Activated CD8-positive, alpha-beta memory T cell treated with anti-CD3 and anti-CD28 coated beads for 4 hours (primary cell): ENCODE measurements at places on chromosomes 7 and 10.

DNA sequence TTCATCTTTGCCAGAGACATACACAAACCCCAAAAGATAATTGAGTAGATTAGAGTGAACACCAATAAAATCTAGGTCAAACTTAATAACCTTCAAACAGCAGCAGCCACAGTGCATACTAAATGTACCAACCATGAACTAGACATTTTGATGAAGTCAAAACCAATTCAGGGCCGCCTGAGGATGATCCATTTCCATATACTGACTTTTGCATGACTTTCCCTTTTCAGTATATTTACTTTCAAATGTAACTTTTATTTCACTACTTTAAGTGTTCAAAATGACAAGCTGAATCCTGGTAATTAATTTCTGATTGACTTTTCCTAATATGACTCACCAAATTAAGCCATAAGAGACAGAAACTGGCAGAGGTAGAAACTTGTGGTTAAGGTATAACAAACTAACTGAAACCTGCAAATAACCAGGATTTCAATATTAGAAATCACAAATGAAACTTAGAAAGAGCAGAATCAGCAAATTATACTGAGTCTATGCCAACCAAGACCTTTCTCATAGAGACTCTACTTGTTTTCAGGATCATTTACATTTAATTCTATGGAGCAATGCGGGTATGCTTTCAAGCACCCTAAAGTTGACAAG is 171.9 kb upstream of the LRRN3 start:
- no peak for DNase-seq

DNA sequence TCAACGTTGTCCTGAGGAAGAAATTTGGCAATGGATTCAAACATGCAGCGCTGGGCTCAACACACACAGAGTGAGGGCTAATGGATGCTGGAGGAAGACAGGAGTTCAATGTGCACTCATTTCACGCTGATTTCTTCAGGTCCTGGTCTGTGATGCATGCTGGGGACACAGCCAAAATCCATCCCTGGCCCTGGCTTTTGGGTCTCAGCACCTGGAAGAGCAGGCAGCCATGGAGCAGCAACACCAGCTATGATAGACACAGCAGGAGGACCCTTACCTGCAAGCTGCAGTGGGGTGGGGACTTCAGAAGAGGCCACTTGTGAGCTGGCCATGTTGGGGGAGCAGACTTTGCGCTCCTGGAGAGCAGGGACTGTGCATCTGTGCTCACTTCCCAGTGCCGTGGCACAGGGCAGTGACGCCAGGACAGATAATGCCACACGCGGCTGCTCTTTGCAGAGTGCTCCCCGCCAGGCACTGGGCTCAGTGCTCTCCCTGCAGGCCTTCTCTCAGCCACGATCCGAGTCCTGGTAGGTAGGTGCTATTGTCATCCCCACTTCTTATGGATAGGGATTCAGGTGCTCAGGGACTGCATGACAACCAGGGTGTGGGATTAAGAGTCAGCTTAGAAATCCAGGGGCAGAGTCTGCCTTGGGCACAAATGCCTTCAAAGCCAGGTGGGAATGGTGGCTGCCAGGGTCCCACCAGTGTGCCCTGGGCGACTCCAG is 138.8 kb upstream of the UNC5B start:
- DNase-seq: no peak

GRCh38 chr7:17640730-17641377 is 299.4 kb downstream of the SNX13 start:
- DNase-seq: no peak

DNA sequence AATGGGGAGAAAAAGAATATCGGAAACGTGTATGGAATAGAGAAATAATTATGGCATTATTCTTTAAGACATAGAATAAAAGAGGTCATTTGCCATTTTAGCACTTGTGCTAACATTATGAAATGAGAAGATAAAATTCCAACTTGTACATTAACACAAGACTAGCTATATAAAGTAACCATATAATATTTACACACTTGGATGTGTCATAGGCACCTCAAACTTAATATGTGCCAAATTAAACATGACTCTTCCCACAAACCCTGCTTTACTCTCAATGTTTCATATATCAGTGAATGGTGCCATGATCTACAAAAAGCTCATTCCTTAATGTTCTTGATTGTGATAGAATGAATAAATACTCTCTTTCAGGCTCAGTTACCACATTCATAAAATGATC is 4.1 kb upstream of the MINDY3 start:
- no peak for DNase-seq

DNA sequence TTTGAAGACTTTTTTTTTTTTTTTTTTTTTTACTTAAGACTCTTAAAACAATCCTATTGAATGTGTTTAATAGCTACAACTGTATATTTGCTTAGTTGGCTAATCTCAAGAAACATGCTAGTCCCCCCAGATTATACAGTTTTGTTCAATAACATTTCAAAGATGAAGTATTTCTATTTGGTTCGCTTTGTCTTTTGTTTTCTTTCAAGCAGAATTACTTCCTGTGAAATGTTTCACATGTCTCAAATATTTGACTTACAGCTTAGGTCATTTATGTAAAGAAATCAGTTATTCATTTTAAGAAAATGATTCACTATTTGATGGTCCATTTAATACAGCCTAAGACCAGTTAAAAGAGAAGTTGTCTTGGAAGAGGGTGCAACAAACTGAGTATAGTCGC is 12.8 kb upstream of the LAMB1 start:
- DNase-seq: no peak

DNA sequence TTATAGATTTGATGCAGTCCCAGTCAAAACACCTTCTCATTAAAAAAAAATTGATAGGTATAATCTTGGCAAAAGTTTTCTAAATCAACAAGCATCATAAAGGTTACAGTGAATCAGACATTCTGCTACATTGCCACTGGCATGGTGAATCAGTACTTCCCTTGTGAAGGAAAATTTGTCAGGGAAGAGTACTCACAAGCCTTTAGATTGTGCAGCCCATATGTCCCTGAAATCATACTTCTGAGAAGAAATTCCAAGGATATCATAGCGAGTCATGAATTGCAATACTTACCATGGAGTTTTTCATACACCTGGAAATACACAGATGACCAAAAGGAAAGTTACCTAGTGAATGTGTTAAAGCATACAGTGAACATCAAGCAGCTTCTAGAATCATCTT is 17.2 kb downstream of the VSTM2A start:
- DNase-seq: no peak

- DNase-seq: no peak
These were observed 94.8 kb upstream of the KCNMA1 start for GRCh38 chr10:77732213-77733003.

GRCh38 chr7:69751026-69751425 is 152.8 kb downstream of the AUTS2 start:
- DNase-seq: no peak
